ENCODE measurements at places on chromosomes 5 and 9. TPM values are rescaled to one million over a fixed set of nuclear protein-coding genes. Genes with fewer than 3 reads are reported as not detected.

- DNase-seq, result no peak
Measured at GRCh38 chr5:177620560-177620959, 20.6 kb downstream of the B4GALT7 start.

DNA sequence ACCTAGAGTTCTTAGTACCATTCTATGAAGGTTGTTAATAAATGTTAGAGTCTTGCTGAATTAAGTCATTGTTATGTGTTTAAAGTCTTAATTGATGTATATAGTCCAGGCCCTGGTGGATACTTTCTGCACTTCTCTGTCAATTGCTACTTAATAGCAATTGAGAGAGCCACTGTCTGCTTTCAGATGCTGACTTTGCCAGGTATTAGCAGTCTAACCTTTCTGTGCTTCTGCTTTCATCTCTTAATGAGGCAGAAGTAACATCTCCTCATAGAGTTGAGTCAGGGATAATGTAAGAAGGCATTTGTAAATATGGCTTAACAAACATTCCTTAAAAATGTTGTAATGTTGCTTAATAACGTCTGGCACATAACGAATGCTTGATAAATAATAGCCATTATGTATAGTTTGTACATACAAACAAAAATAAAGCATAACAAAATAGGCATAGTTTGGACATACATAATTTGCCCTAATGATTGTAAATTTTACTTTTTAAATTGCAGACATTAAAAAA, 28.3 kb downstream of the RASGRF2 start:
- DNase-seq, result no peak

- no peak for DNase-seq
Measured at GRCh38 chr9:112670991-112671625, 46.8 kb downstream of the INIP start.

- no peak for DNase-seq
Measured at GRCh38 chr9:16318516-16319060, 551.9 kb downstream of the BNC2 start.

DNA sequence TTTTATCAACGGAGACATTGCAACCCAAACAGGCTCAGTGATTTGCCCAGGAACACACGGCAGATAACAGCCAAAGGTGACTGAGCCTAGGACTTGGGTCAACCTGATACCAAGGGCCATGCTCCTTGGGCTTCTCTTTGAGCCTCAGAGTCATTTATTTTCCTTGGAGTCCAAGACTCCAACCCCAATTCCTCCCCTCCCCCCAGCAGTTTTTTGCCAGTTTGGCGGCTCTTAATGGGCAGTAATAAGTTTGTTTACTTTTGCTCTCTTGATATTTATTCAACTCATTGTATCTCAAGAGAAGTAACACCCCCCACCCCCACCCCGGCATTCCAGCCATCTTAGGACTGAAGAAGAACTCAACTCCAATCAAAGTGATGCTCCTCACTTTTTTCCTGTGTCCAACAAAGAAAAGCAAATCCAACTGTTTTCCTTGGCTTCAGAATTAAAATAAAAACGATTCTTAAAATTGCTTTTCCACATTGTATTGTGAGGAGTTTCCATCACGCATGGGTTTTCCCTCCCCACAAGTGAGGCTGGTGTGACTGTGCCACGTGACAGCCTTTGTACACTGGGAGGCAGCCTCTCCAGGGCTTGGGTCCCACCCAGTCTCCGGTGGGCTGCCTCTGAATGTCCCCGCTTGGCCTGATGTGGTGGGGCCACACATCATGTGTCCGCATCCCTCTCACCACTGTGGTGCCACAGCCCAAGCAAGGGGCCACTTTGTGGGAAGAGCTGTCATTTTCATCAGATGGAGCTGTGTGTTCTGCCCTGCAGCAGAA, 9.1 kb downstream of the ANGPTL2 start:
- DNase-seq, result no peak

DNA sequence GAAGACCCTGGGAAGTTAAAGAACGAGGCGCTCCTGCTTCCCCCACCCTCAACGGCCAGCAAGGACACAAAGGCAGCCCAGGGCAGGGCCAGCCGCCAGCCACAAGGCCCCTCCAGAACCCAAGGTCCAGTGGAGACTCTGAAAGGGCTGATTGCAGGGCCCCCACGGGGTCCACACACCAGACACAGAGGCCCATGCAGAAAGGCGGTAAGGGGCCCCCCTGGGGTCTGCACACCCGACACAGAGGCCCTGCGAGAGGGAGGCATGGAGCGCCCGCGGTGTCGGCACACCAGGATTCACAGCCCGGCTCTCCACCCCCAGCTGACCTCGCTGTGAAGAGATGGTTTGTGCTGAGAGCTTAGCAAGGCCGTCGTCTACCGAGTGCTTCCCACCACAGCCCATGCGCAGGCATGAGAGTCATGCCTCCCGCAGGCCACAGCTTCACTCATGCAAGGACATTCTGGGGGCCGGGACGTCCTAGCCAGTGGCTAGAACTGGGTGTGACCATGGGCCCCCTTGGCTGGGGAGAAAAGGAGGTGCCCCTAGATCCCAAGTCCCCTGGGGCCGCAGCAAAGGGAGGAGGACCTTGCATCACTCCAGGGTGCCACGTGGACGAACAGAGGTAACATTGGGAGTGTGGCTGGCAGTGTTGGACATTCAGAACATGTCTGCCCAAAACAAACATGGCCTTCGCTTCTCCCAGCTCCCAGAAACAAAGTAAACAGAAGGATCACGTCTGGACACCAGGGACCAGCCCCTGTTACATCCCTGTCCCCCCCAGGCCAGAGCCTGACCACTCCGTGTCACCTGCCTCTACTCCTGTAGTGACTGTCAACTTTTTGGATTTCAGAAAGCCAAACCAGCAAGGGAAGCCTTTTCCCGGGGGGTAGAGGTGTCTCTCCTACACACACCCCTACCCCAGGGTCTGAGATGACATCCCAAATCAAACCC, 9.8 kb downstream of the BRD3 start:
- DNase-seq, result no peak

Gene SRP19
- 40.7 TPM for total RNA-seq

Gene PAEP
- total RNA-seq, result not detected

Gene CMYA5
- total RNA-seq, result 0.30 TPM
